ENCODE measurements at places on chromosomes 6 and 20.

DNA sequence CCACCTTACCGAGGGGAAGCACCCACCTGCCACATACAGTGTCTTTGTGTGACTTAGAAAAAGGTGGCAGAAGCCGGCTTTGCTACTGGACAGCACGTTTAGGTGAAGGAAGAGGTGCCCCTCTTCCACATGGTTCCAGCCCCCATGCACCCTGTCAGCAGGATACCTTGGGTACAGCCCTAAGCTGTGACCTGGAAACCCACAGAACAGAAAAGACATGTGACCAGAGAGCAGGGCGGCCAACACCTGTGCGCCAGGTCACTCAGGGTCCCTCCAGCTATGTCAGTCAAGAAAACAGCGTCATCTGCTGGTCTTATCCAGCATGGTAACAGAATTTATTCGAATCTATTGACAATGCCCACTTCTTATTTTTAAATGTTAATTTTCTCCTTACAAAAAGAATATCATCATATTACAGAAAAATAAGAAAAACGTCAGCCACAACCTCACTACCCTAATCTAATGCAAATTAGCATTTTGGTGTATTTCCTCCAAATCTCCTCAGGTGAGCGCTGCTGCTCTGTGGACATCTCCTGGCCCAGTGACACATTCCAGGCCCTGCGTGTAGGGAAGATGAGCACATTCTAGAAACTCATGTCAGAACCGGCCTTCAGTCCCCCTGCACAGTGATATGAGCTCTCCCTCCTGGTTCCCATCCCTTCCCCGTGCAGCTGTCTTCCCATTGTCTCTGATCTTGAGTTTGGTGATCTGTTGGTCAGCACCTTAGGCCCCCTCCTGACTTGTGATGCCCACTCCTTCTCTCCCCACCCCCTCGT, 37.2 kb downstream of the GTF2H5 start:
- DNase-seq: no peak

GRCh38 chr6:5130135-5130866, 45.2 kb downstream of the PPP1R3G start:
- DNase-seq: no peak

DNA sequence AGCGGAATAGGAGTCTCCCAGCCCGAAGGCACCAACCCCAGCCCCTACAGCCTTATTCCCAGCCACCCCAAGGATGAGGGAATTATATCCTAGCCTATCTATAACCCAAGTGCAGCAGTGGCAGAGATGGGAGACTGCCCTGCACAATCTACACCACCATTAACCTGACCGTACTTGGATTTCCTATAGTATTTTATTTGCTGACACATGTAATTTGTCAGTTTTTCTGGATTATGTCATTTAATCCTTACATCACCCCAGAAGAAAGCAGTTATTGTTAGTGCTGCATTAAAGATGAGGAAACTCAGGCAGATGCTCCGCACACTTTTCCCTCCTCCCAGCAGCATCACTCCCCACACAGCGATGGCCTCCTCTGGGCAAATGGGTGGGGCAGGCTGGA, 6.0 kb downstream of the BFSP1 start:
- DNase-seq: no peak

DNA sequence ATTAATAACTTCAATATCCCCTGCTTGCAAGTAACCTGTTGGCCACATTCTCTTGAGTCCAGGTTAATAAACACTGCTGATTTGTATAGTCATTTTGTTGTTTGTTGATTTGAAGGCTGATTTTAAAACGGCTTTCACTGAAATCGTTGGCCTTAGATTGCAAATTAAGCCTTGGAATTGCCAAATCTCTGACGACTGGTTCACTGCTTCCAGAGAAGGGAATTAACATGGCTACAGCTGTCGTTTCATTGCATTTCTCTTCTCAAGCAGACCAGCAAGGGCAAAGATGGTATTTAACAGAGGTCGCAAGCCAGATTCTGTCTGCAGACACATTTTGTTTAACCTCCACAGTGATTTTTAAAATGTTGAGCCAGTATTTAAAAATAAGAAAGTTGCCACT, 470.9 kb downstream of the TFAP2A start:
- DNase-seq: no peak

- DNase-seq: no peak
These were observed 7.4 kb upstream of the UBR2 start for GRCh38 chr6:42556462-42556861.

DNA sequence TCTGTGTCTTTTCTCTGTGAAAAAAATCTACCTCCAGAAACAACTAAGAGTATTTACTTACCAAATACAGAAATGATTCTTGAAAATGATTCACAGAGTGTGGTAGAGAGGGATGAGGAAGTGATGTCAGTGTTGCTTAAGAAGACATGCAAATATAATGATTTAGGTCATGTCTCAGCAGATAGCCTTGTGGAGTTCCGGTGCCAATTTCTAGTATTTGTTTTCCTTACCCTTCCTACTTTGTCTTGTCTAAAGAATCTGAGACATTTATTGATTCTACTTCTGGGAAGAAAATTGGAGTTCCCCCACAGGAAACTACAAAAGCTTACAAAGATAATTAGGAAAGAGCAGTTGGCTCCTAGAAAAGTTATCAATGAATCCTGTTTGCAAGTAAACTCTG, 68.8 kb downstream of the GJA1 start:
- peak; percentile 79 for DNase-seq

GRCh38 chr6:125586074-125586473, 163.4 kb upstream of the HEY2 start:
- DNase-seq: no peak
